Activated CD8-positive, alpha-beta T cell treated with anti-CD3 and anti-CD28 coated beads for 36 hours (primary cell): ENCODE measurements at places on chromosomes 11 and 22. TPM values are rescaled to one million over a fixed set of nuclear protein-coding genes. Genes with fewer than 3 reads are reported as not detected.

The TBX1 gene
- total RNA-seq, result not detected

The FBXO3 gene
- 11.5 TPM for total RNA-seq

DNA sequence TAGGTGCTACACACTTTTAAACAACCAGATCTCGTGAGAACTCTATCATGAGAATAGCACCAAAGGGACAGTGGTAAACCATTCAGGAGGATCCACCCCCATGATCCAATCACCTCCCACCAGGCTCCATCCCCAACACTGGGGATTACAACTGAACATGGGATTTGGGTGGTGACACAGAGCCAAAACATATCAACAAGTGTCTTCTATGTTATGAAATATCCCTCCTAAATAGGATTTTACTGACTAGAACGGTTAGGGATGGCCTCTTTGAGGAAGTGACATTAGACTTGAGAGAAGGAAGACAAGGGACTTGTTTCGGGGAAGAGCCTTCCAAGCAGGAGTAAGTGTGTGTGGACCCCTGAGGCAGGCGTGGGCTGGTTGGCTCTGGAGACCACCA, 11.9 kb upstream of the MRPL11 start:
- DNase-seq, result no peak

DNA sequence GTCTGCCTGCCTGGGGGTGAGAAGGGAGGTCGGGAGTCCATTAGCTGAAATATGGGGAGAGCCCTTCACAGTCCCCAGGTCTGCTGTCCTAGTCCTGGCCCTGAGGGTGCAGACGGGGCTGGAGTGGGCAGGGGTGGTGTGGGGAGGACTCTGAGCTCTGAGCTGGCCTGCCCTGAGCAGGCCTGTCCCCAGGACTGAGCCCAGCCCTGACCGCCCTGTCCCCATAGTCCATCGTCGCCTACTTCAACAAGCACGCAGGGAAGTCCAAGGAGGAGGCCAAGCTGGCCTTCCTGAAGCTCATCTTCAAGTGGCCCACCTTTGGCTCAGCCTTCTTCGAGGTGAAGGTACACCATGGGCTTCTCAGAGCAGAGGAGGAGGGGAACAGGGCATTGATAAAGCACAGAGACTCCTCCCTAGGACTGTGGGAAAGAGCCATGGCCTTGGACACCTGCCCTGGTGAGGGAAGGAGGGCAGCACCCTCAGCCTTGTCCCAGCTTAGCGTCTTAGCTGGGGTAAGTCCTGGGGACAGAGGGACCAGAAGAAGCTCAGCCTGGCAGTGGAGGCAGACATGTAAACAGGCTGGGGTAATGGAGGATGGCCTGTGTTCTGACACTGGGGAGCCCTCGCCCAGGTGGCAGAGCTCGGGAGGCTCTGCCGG, 83.7 kb downstream of the MYO7A start:
- DNase-seq, result no peak

DNA sequence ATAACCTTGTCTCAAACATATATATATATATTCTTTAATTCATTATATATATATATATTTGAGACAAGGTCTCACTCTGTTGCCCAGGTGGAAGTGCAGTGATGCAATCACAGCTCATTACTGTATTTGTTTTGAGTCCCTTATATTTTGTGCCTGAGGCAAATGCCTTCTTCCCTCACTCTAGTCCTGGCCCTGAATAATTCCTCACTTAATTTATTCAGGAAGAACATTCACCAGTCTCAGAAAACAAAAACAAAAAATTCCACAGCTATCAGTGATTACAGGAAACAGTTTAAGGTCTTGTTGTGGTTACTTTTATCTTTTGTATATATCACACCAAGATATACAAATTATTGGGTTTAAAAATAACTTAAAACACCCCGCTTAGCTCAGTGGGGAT, 155.7 kb downstream of the CWF19L2 start:
- no peak for DNase-seq

- DNase-seq, result no peak
Observed at GRCh38 chr11:8382436-8383053, 118.9 kb upstream of the LMO1 start.
